ENCODE measurements at places on chromosomes 16 and 17.

DNA sequence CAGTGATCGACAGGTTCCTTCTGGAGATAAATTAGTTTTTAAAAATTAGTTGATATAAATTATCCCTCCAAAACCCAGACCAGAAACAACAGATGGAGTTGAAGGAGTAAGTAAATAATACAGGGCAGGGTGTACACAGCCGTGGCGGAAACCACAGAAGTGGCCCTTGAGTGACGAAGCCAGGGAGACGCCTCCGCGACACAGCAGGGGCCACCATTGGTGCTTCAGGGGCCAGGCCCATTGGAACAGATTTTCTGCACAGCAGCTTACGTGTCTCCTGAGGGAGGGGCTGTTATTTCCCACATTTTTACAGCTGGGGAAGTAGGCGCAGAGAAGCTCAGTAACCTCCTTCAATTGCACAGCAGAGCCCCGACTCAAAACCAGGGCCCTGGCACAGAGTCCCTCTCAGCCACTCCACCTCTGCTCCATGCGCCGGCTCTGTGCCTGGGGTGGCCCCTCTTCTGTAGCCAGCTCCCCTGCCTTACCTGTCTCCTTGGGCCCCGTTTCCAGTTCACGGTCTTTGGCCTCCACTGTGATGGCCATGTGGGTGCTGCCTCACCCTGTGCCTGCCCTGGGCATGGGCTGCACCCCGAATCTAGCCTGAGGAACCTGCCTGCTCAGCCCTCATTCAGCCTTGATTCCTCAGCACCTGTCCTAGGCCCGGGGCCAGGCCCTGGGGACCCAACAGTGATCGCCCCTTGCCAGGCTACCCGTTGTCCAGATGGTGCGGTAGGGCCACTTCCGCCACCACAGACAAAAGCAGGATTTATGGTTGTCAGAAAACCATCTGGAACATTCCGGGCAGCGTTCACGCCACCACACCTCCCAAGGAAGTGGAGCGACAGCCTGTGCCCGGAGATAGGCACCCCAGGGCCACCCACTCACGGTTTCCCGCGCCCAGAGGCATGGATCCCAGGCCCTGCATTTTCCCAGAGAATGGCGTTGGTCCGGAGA, 128.5 kb upstream of the GSE1 start:
- DNase-seq: no peak

- DNase-seq: no peak
These were observed 480.0 kb downstream of the TOX3 start for GRCh38 chr16:52066962-52067361.

GRCh38 chr16:68499006-68499405, 40.1 kb upstream of the ZFP90 start:
- DNase-seq: no peak

DNA sequence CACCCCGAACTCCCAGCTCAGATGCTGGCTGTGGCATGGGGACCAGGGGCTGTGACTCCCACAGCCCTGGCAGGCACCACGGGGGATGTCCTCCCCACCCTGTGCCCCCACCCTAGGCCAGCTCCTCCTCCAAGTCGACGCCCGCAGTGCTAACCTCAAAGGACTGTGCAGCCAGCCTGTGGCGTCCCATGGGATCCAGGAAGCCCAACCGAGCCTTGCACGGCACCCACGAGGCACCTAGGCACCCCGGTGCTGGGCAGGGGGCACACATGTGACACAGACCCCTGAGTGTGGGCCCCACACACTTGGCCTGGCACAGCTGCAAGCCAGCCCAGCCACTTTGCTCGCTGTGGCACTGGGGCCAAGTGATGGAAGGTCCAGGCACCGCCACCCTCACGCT, 3.9 kb downstream of the GCGR start:
- no peak for DNase-seq

GRCh38 chr17:42270596-42270995, 5.6 kb downstream of the STAT5B start:
- no peak for DNase-seq

GRCh38 chr17:64028874-64029464, 8.5 kb upstream of the ICAM2 start:
- DNase-seq: peak; percentile 49

DNA sequence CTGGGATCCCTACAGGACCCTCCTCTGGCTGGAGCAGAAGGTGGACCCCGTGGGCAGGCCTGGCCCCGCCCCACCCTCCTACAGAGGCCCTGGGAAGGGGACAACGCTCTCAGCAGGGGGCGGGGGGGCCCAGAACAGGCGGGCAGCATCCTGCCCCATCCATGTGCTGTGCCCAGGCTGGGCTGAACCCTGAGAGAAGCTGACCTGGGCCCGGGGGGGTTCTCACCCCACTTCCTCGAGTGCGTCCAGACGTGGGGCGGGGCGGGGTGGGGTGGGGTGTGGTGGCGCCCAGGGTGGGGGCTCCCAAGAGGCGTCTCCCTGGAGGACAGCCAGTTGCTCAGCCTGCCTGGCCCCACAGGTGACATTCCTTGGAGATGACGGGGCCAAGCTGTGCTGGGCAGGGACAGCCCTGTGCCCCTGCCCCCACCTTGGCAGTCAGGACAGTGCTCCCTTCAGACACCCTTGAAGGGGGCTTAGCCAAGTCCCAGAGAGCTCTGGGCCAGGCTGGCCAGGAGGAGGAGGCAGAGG, 390 bp upstream of the UNC13D start:
- DNase-seq: no peak

DNA sequence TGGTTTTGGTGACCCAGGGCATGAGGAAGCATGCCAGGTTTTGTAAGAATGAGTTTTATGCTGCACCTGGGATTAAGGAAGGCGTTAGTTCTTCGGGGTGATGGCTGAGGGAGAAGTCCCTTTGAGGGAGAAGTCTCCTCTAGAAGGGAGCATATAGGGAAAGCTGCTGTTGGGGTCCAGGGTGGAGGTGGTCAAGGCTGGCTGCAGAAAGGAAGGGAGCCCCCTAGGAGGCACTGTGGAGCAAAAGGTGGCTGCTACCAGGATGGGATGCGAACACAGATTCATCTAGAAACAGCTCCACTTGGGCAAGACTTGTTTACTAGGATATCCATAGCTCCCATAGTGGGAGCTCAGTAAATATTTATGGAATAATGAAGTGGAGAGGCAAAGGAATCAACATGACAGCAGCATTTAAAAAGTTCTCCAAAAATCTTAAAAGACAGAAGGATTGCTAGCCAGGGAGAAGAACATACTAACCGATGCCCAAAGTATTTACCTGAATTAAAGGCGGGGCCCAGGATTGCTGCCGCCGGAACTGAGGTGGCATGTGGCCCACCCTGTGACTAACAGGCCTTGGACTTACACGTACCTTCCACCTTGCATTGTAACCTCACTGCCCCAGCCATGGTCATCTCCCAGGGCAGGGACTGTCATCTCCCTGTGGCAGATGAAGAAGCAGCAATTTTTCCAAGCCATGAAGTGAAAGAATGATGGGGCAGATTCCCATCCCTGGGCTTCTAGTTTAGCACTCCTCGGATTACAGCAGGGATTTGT, 7.1 kb upstream of the LPCAT2 start:
- DNase-seq: no peak

GRCh38 chr16:76474048-76474447, 196.8 kb downstream of the CNTNAP4 start:
- DNase-seq: no peak

DNA sequence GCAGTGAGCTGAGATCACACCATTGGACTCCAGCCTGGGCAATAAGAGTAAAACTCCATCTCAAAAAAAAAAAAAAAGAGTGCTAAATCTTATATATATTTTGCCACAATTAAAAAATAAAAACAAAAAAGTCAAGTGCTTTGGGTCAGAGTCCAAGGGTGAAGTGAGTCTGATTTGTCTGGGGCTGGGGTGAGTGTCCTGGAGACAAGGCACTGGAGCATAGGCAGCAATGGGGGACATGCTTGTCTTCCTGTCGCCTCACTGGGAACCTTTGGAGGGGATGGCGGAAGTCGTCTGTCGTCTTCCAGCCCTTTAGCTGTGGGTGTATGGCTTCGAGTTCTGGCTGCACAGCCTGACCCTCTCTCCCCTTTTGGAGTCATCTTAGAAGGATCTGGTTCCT, 167.1 kb downstream of the NTN1 start:
- DNase-seq: no peak

- DNase-seq: no peak
These were observed 8.5 kb downstream of the ARMC7 start for GRCh38 chr17:75118307-75118706.

DNA sequence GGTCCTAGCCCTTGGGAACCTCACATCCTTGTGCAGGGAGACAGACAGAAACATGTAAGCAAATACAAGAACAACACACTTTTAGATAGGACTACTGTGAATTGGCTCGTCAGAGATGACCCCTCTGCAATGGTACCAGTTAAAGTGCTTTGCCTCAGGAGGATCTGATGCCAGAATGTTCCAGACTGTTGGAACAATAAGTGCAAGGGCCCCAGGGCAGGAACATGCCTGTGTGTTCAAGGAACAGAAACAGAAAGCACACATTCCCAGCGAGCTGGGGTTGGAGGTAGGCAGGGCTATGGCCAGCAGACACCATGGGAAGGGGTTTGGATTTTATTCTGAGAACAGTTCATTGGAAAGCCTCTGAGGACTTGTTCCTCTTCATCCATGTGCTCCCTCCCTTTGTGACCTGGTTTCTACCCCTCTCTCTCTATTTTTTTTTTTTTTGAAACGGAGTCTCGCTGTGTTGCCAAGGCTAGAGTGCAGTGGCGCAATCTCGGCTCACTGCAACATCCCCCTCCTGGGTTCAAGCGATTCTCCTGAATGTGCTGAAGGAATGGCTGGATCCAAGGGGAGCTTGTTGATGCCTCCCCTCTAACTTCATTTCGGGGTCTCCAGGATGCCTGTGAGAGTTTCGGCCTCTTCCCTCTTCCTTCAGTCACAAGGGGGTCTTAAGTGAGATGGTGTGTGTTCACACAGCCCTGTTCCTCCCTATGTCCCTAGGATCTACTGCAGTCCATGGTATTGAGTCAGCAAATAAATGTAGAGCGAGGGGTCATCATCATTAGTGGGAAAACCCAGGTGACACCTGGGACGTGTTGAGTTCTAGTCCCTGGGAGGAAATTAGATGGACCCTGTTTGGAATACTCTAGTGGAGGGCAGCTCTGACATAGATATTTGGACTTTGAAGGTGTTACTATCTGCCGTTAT, 6.4 kb downstream of the STAT5A start:
- DNase-seq: no peak

- DNase-seq: no peak
These were observed 24.9 kb downstream of the MLYCD start for GRCh38 chr16:83923581-83924365.

GRCh38 chr17:18967916-18968315, 16.0 kb downstream of the SLC5A10 start:
- DNase-seq: no peak

GRCh38 chr17:59151006-59151405, 4.0 kb downstream of the SKA2 start:
- DNase-seq: no peak

- DNase-seq: no peak
These were observed 69.4 kb downstream of the ZDHHC7 start for GRCh38 chr16:84941921-84942320.

GRCh38 chr17:28682655-28683054, 20.6 kb downstream of the SUPT6H start:
- no peak for DNase-seq

- no peak for DNase-seq
These were observed 14.8 kb upstream of the DNAH9 start for GRCh38 chr17:11583306-11583992.

- DNase-seq: no peak
These were observed 22.2 kb upstream of the PIK3R6 start for GRCh38 chr17:8889458-8890210.

GRCh38 chr17:60745544-60745943, 67.9 kb downstream of the BCAS3 start:
- no peak for DNase-seq

- DNase-seq: no peak
These were observed 64.1 kb upstream of the SREBF1 start for GRCh38 chr17:17900615-17901520.

DNA sequence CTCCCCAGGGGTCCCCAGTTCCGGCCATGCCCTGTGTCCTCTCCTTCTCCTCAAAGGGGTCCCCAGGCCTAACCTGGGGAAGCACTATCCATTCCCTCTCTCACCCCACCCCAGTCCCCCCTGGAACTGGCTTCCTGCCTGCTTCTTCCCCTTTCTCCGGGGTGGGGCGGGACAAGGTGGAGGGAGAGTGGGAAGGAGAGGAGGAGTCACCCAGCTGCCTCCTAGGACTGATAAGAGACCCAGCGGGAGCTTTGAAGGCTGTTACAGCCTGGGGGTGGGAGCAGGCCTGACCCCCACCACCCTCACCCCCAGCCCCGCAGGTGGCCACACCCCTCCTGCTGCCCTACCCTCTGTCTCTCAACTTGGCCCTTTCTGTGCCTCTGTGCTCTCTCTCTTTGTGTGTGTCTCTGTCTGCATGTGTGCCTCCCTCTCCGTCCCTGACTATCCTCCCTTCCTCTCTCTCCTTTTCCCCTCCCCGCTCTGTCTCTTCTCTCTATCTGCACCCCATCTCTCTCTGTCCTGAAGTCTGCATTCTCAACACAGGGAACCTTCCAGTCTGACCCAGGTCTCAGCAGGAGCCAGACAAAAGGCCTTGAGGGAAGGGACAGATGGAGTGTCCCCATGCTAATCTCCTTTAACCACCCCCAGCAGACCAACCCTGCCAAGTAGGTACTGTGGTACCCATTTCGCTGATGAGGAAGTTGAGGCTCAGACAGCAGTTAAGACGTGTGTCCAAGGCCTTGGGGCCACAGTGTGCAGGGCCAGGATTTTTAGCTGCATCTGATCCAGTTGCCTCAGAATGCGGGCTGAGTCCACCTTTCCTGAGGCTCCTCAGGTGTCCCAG, 66.1 kb downstream of the RAB11FIP4 start:
- no peak for DNase-seq

DNA sequence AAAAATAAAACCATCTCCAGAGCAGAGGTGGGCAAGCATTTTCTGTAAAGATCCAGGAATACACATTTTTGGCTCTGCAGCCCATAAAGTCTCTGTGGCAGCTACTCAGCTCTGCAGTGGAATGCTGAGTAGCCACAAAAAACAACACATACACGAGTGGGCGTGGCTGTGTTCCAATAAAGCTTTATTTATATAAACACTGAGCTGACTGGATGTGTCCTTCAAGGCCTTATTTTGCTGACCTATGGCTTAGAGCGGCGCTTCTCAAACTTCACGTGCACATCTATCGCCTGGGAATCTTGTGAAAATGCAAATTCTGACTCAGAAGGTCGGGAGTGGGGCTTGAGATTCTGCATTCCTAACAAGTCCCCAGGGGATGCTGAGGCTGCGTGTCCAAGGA, 39.7 kb downstream of the XYLT1 start:
- no peak for DNase-seq

GRCh38 chr17:55660178-55660886, 62.3 kb downstream of the TMEM100 start:
- no peak for DNase-seq

- DNase-seq: no peak
These were observed 527 bp downstream of the CIAPIN1 start for GRCh38 chr16:57446531-57447185.

Measured in stimulated activated CD8-positive, alpha-beta memory T cell treated with anti-CD3 and anti-CD28 coated beads, Interleukin-2, amount 100 ng/mL, for 48 hours (primary cell).